Stimulated activated CD8-positive, alpha-beta memory T cell treated with anti-CD3 and anti-CD28 coated beads, Interleukin-4, amount 100 ng/mL, for 24 hours (primary cell): ENCODE measurements at places on chromosomes 4 and X.

- no peak for DNase-seq
These were observed 673.3 kb downstream of the GALNTL6 start for GRCh38 chr4:172486531-172486930.

DNA sequence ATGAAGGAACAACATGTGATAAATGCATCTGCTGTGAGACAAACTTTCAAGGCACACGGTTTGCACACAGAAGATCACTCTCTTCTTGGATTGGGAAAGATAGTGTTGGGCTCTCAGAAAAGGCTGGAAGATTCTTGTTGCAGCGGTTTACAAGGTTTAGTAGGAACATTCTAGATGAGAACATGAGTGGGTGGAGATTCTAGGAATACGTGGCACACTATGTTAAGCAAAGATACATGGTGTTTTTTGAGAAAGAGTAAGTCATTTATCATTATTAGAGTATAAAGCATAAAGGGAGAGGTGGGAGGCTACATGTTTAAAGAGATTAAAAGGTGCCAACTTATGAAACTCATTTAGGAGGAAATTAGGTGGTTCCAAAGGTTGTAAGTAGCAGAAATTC lies 348.8 kb upstream of the HS3ST1 start:
- no peak for DNase-seq

GRCh38 chr4:173417833-173418232 lies 18.9 kb upstream of the SCRG1 start:
- no peak for DNase-seq

DNA sequence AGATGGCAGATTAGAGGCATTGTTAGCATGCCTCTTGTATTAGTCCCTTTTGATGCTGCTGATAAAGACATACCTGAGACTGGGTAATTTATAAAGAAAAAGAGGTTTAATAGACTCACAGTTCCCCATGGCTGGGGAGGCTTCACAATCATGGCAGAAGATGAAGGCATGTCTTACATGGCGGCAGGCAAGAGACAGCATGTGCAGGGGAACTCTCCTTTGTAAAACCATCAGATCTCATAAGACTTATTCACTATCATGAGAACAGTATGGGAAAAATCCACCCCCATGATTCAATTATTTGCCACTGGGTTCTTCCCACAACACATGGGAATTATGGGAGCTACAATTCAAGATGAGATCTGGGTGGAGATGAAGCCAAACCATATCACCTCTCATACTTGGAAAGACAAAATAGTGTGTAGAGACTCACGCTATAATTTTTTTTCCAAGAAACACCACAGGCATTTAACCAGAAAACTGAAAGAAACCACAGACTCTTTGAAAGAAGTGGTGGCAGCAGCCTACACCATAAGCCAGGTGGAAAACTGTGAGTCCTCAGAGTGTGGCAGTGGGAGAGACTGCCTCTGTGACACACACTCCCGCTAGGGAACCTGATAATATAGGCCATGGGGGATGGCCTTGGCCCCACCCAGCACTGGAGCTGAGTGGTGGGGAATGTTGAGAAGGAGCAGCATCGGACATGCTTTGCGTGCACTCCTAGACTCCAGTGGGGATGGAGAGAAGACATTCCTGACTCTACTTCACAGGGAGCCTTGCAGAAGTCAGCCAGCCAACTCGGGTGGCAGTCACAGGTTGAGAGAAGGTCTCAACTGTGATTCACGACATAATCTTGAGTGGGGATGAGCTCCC lies 51.5 kb downstream of the SLC2A9 start:
- no peak for DNase-seq

DNA sequence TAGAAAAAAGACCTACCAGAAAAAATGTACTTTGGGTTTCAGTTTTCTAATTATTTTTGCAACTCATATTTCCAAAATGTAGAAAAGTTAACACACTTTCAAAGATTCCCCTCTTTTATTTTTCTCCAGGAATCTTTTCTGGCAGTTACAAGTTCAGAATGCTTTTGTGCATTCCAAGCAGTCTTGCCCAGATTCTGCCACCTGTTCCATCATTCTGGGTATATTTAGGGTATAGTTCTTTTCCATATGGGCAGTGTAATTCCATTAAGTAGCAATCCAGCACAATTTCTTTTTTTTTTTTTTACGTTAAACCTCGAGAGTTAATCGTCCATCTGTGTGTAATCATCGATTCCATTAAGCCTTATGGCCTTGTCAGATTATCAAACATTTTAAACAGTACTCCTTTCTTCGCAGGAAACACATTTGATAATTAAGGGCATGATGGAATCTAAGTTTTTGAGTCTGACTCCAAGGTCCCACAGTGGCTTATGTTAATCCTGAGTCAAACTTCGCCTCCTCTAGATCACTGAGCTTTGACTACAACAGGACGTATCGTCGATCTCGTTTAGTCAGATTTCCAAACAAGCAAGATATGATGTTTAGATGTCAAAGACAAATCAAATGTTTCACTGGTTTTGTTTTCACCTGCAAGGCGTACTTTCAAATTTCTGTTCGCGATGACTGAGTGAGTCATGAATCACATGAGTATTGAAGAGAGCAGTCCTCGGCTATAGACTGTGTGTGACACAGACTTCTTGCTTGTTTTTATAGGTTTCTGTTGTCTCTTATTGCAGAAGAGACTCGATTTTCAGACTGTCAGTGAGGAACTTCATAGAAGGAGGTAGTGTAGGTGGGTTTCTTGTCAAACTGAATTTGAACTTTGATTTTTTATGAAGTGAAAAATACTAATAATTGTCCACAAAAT lies 118.9 kb upstream of the GK2 start:
- DNase-seq: no peak

- DNase-seq: no peak
These were observed 42.9 kb downstream of the F8 start for GRCh38 chrX:154979629-154980028.

DNA sequence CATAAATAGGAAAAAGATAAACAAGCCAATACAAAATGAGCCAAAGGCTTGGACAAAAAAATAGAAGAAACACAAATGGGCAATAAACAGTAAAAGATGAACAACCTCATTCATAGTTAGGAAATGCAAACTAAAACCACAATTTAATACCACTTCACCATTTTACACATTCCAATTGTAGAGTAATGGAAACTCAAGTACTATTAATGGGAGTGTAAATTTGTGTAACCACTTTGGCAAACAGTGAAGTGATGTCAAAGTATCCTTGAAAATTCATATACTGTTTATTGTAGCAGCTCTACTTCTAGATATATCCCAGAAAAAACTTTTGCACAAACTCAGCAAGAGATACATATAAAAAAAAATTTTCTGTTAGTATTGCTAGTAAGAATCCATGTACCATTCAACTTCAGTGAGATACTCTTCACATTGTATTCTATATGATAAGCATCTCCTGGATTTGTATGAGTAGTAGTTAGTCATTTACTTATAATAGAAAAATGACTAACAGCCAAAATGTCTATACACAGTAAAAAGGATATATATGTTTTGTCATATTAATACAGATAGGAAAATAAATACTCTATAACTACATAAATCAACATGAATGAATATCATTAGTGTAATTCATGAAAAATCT lies 229.8 kb downstream of the DKK2 start:
- no peak for DNase-seq

- no peak for DNase-seq
These were observed 47.4 kb upstream of the HOPX start for GRCh38 chr4:56728512-56728911.

- no peak for DNase-seq
These were observed 194.4 kb downstream of the FAM133A start for GRCh38 chrX:93868289-93868965.

GRCh38 chr4:16035843-16036242 lies 48.0 kb downstream of the PROM1 start:
- no peak for DNase-seq

DNA sequence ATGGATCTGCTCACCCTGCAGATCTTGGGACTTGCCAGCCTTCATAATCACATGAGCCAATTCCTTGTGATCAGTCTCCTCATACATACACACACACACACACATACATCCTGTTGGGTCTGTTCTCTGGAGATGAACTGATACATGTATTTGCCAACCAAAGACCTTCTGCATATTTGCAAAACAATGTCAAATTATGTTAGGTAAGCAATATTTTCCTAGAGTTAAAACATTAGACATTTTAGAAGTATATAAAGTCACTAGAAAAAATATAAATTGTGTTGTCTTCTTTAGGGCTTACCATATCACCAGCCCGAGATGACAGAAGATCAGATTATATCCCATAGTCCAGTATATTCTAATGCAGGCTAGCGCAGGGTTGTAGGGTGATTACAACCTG lies 156.0 kb downstream of the DCHS2 start:
- no peak for DNase-seq

- no peak for DNase-seq
These were observed 208.8 kb downstream of the SH2D1A start for GRCh38 chrX:124555036-124555595.

GRCh38 chr4:158930639-158930972 lies 161.8 kb downstream of the FNIP2 start:
- no peak for DNase-seq

GRCh38 chr4:29711226-29711625 lies 1008.9 kb upstream of the PCDH7 start:
- DNase-seq: no peak

DNA sequence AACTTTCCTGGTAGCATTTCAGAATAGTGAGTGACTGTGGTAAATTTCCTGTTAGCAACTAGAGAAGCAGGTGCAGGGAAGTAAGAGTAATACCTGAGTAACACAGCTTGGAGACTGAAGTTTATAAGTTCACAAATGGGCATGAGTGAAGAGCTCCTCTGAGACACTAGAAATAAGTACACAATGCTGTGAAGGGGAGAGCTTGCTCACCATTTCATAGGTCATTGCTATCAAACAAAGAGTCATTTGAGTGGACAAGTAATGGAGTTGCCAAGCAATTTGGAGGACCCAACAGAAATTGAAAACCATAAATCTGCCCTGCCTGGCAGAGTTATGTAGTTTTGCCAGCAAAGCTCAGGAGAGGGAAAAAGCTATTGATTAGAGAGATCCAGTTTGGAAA lies 523.6 kb downstream of the TRAM1L1 start:
- no peak for DNase-seq

- no peak for DNase-seq
These were observed 58.5 kb downstream of the ANTXR2 start for GRCh38 chr4:80014531-80014930.

DNA sequence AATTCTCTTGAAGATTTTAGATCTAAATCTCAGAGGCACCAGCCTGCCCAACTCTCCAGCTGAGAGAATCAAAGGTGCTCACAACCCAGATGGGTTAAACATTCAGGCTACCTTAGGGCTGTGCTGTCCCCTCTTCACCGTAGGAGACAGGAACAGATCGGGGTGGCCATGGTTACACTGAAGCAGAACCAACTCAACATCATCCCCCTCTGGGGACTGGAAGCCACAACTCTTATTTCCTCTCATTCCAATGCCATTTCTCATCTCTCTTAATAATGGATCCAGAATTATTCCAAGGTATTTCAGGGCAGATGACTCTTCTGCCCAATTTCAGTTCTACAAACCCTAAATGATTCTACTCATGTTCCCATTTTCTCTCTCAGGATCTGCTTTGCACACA lies 109.7 kb downstream of the NKX6-1 start:
- DNase-seq: no peak

DNA sequence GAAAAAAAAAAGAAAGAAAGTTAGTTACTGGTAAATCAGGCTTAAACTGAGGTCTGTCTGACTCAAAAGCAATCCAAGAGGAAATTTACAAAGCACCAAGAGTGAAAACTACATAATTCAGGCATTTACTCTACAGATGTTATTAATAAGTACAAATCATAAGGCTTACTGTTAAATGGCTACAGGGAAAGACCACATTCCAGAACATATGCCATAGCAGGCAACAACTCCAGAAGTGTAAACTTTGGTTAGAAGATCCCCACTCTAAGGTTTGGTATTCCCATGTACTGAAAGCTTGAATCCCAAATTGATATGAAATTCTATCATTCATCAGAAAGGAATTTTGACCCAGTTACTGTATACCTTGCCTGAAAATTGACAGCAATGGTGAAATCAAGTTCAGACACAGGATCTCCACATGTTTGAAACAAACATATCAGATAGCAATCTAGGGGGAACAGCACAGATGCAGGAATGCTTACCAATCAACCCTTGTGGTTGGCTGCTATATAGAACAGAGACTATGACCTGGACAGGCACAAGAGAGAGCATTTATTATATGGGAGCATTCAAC lies 6.6 kb downstream of the USP26 start:
- DNase-seq: no peak

GRCh38 chr4:79682161-79682560 lies 274.1 kb upstream of the GK2 start:
- no peak for DNase-seq

DNA sequence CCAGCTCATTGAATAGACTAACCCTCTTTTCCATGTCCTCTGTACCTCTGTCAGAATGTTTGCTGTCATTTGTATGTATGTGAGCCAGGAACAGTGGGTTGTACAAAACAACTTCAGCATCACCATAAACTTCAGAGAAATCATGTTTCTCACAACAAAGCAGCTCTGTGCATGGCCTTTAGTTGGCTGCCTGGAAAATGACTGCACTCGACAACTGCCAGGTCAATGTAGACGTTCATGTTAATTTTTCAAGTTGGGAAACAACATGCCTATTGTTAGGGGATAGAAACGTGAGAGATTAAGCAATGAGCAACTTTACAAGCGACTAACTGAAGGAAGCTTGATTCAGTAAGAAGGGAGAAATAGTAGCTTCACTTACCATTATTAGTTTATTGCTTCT lies 17.9 kb upstream of the CXCL11 start:
- no peak for DNase-seq

- DNase-seq: no peak
These were observed 24.7 kb downstream of the PACRGL start for GRCh38 chr4:20724915-20725314.

- DNase-seq: no peak
These were observed 2.1 kb downstream of the OGT start for GRCh38 chrX:71534773-71535544.

GRCh38 chrX:20547611-20548051 lies 280.9 kb upstream of the RPS6KA3 start:
- no peak for DNase-seq

DNA sequence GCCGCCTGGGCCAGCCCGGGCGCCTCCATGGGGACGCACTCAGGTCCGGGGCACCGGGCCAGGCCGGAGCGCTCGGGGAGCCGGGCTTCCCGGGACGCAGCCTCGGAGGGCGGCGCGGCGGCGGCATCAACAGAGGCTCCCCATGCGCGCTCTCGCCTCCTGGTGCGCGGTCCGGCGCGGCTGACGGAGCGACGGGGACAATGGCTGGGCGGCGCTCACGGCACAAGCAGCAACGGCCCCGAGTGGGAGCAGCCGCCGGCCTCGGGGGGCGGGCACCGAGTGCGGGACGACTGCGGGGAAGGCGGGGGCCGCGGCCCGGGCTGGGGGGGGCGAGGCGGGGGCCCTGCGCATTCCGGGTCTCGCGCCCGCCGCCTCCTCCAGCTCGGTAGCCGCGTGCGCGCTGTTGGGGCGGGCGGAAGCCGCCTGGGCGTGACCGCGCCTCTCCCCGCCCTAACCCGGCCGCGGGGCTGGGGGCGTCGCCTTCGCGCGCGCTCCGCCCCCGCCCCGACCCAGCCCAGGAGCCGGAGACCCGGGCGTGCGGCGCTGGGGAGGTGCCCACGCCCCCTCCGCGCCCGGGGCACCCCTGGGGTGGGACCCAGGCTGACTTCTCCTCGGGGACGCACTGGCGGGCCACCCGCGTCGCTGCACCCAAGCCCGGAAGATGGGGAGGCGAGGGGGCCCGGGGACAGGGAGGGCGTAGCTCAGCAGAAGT lies at the start of gene PRKX:
Gene PRKX (minus strand): TSS at position 425 of the 712 bp plus-strand sequence. CDS start 396 bp downstream, at position 29.
- peak; percentile 65 for DNase-seq
